ENCODE measurements at places on chromosomes 5 and 9.

DNA sequence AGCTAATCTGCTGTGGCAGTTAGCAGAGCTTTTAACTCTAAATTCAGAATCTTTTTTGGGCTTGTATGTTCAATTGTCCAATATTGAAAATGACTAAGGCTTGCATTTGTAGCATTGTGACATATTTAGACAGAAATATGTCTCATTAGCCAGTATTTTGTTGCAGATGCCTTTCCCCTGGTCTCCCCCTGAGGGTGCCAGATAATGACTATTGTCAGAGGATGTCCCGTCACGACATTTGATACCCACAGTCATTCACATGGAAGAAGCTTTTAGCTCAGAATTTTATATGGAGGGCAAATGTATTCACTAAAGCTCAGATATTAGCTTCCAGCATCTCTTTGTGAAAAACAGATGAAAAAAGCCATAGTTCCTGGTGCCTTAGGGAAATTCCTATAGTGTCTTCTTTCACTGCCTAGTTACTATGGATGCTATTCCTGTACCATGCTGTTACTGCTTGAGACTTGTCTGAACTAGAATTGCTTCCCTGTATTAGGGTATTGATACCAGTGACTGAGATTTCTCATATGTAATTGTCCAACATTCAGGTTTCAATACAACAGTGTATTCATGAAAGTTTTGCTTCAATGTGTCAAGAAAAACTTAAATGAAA lies 96.2 kb downstream of the CCDC192 start:
- DNase-seq = no peak

DNA sequence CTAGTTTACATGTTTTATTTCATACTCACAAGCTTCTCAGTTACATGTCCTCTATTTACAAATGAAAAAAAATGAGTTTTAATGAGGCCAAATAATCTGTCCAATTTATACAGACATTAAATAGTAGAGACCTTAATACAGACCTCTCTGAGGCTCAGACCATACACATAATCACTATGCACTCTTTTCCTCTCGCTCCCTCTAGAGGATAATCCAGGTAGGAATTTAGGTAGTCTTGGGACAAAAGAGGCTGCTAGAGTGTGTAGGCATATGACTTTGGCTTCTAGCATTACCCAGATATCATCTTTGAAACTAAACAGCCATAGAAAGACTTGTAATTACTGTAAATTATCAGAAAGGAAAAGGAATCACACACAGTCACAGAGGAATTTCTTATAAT lies 444.7 kb downstream of the HINT1 start:
- DNase-seq = no peak

DNA sequence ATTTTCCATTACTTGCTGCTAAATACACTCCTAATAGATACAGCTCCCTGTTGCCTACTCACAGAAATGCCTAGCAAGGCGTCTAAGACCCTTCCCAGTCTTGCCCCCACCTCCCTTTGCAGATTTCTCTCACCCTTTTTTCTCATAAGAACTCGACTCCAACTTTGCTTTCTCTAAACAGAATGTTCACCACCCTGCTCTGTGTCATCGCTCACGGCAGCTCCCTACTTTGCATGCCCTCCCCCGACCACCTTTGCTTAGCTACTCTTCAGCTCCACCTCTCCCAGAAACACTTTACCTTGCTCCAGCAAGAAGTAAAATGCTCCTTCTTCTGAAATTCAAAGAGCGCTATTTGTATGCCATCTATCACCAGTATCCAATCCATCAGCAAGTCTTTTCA lies 15.2 kb upstream of the PPP1R2B start:
- no peak for DNase-seq

GRCh38 chr5:83636156-83636555 lies 84.5 kb downstream of the HAPLN1 start:
- no peak for DNase-seq

- no peak for DNase-seq
Measured at GRCh38 chr9:135144581-135145170, 57.2 kb downstream of the OLFM1 start.

- DNase-seq = no peak
Measured at GRCh38 chr9:119218293-119218692, 150.9 kb downstream of the BRINP1 start.

- no peak for DNase-seq
Measured at GRCh38 chr5:107551088-107551487, 119.6 kb downstream of the EFNA5 start.

DNA sequence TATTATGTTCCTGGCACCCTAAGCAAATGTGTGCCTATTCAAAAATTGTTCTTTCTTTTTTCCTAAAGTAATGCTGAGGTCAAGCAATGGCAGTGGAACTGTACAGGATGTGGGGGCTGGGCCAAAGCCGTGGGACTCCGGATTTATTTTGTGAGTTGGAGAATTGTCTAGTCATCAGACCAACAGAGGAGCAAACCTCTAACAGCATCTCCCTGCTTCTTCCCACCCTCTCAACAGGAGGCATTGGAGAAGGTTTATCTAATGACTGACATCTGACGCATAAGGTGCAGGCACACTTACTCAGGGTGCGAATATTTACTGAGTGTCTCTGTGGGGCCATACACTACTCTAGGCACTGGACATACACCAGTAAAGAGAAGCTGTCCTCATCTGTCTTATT lies 38.6 kb downstream of the MARCHF11 start:
- DNase-seq = no peak

GRCh38 chr5:178474562-178475184 lies 115.5 kb downstream of the COL23A1 start:
- no peak for DNase-seq

DNA sequence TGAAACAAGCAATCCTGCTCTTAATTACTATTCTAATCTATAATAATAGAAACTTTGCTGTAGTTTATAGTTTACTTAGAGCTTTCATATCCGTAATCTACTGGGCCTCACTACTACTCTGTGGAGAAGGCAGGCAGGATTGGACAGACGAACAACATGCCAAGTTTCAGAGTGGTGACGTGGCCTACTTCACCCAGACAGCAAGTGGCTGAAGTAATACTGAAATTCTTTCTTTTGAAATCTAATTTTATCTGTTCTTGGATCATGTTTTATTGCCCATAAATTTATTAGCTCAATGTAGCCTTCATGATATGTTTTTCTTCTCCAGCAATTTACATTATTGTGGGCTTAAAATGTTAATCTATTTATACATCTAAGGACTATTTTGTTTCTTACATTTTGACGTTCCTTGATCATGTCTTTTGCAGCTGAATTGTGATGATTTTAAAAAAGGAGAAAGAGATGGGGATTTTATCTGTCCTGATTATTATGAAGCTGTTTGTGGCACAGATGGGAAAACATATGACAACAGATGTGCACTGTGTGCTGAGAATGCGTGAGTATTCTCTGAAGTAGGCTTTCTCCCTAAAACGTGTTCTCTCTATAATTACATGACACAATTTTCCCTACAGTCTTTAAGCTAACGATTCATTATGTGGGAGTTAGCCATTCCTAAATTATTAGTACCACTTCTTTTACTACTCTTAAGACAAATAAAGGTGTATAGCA lies 22.4 kb downstream of the SPINK5 start:
- no peak for DNase-seq

DNA sequence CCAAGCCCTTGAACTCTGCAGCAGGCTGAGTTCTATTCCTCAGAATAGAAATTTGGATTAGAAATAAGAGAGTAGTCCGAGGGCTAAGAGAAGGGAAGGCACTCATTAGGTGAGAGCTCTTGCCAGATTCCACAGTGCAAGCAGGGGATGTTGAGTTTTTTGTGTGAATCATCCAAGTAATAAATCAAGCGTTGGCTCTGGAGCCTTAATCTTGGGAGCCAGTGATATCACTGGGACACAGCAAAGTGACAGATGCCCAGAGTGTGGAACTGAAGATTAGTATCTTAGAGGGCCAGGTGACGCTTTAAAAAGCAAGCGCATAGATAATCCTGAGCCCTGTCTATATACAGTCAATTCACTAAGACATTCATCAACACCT lies 60.3 kb downstream of the FOXD1 start:
- DNase-seq = no peak

- DNase-seq = no peak
Measured at GRCh38 chr5:84585218-84585617, 200.5 kb upstream of the EDIL3 start.

GRCh38 chr5:14256756-14257393 lies 113.7 kb downstream of the TRIO start:
- DNase-seq = no peak

DNA sequence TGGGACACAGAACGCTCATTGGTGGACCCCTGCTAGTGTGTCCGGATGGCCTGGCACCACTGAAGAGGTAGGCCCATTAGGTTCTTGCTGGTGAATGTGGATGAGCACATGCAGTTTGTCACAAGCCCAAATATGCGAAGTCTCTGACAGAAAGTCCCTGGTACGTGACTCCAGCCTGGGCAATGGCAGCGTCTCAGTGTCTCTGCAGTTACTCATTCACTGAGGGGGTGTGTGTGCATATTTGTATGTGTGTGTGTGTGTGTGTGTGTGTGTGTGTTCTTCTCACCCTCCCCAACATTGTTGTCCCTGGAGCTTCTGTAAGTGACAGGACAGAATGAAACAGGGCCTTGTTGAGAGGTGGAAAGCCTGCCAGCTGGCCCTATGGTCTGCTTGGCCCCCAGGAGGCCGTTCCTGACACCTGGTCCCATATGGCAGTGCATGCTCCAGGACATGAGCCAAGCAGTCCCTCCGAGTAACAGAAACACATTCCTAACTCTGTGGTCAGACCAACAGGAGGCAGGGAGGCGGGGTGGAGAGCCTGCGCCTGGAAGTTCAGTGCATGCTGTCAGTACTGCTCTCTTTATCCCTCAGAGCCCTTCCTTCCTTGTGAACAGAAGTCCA lies 169.9 kb downstream of the SLC28A3 start:
- DNase-seq = peak; percentile 62

- no peak for DNase-seq
Measured at GRCh38 chr9:121298689-121299466, 30.9 kb downstream of the GSN start.

GRCh38 chr9:18666348-18666747 lies 192.4 kb downstream of the ADAMTSL1 start:
- DNase-seq = no peak

DNA sequence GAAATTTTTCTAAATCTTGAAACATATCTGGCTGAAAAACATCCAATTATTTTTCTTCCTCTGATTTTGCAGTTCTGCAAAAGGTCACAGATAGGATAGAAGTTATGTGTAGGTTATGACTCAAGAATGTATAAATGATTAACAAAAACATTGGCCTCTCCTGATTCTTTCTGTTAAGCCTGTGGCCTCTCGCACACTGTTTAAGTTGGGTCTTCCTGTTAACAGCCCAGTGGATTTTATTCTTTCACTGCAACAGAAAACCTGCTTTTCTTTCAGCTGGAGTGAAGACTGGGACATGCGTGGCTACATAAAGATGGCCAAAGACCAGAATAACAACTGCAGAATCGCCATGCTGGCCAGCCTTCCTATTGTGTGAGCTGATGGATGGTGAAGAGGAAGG lies 17.1 kb upstream of the SPATA31E1 start:
- DNase-seq = no peak

GRCh38 chr5:179613460-179614071 lies 9.9 kb downstream of the HNRNPH1 start:
- no peak for DNase-seq

- DNase-seq = no peak
Measured at GRCh38 chr5:158275511-158275910, 416.6 kb upstream of the CLINT1 start.

DNA sequence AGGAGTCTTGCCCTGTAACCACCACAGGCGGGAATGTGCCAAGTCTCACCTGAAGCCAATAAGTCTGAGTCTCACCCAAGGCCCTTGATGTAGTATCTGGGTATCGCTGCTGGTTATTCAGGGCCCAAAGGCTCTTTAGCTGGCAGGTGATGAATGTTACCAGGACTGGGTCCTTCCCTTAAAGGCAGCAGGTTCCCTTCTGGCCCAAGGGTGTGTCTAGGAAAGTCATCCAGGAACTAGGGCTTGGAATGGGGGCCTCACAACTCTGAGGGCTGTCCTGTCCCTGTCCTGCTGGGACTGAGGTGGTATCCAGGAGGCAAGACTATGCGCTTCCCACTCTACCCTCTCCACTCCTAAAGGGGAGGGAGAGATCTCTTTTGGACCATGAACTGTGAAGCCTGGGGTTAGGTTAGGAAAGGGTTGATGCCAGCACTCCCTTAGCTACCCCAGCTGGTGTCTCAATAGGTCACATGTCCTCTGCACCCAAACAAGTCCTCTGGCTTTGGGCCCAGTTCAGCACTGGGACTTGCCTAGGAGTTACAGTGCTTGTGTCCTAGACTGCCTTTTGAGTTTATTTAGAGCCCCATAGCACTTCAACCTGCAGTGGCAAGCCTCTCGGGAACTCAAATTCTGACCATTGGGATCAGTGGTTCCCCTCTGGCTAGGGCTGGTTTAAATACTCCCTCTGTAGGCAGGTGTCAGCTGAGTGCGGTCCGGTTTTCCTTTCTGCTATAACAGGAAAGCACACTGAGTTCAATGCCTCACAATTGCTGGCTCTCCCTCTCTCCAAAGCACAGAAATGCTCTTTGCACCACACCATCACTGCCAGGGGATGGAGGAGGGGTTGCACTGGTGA lies 22.5 kb upstream of the RANBP3L start:
- no peak for DNase-seq

GRCh38 chr5:116898917-116899316 lies 324.3 kb upstream of the SEMA6A start:
- DNase-seq = no peak

GRCh38 chr5:141654298-141654697 lies 3.1 kb upstream of the FCHSD1 start:
- no peak for DNase-seq

GRCh38 chr5:60690326-60690725 lies 9.6 kb downstream of the DEPDC1B start:
- DNase-seq = no peak

DNA sequence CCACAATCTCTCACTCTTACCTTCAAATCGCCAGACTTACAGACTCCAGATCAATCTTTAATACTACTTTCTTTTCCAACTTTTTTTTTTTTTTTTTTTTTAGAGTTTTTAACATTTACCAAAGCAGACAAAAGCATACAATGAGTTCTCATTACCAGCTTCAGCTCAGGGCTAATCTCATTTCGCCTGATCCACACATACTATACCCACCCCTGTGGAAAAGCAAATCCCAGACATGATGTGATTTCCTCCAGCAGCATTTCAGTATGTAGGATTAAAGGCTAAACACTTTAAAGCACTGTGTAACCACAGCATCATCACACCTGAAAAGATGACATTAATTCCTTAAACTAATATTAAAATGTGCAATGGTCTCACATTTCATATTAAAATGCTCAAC lies 138.8 kb upstream of the RETREG1 start:
- DNase-seq = no peak

Measured in NCI-H2107 (cell line).